ENCODE measurements at places on chromosomes 2 and 18.

DNA sequence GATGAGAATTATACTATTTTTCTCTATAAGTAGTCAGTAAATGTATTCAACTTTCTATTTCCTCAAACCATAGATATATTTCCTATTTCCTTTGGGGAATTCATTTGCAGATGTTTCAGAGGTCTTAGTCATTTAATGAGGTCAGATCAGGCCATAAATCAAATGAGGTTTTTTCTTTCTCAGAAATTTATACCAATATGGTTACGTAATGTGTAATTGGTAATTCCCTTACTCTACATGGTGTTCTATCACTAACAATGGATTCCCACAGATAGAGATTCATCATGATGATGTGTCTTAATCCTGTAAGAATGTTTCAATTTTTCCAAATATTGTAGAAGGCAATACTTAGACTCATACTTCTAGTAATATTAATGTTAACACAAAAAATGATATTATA lies 108.0 kb downstream of the DPP4 start:
- DNase-seq = no peak

DNA sequence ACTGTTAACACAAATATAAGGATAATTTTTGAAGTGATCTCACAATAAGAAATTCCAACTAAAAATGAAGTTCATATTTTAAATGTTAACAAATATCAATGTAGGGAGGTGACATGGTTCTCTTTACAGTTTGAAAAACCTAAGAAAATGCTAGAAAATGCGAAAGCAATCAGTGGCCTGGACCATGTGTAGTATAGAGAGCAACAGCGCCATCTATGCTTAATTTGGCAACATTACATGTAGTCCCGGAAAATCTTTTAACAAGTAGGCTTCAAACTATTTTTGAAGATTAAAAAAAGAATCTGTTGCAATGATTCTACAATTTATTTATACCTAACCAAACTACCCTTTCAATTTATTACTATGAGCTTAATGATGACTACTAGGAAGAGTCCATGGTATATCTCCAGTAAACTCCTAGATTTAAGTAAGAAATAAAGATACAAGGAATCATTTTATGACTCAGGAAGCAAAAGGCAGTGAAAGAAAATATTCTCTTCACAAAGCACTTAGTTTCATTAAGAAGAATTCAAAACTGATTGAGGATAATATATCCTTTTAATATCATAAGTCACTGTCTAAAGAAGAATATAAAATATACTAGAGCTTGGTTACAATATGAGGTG lies 33.3 kb downstream of the NDUFA10 start:
- peak; percentile 55 for DNase-seq

GRCh38 chr18:5144629-5145028 lies 52.4 kb downstream of the AKAIN1 start:
- no peak for DNase-seq

DNA sequence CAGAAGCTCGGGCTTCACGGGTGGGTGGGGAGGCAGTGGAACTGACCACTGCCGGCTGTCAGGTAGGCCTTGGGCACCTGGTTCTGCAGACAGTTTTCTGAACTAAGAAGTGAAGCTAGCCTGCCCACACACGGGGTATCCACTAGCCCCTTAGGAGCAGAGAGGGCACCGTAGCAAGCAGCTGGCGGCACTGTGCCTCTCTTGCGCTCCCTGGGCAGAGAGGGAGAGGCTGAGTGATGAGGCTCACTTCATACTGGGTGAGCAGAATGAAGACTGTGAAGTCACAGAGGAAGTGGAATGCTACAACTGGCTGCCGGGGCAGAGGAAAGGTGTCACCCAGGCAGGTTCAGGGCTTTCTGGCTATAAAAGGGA lies 753 bp downstream of the ITPRIPL1 start:
- DNase-seq = no peak

- DNase-seq = peak; percentile 99
Observed at GRCh38 chr2:165193178-165193777, 10.6 kb downstream of the SCN3A start.

- DNase-seq = peak; percentile 39
Observed at GRCh38 chr18:47756364-47757016, 174.0 kb downstream of the SMAD2 start.

DNA sequence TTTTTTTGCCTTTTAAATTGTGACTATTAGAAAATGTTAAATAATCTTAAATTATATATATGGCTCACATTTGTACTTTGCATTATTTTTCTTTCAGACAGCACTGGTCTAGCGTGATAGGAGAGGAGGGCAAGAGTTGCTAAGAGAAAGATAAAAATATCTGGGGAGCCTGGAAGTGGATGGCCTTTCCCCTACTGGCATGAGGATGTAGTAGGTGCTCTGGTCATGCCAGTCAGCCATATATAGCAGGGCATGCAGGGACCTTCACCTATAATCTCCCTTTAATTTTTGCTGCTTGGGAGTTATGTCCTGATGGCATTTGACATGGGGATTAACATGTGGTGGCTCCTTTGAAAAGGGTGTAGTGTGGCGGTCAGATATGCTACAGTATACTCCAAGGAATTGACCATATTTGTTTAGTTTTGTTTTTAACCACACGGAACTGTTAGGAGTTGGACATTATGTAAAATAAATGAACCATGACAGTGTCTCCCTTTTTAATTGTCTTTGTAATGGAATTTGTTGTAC lies 144.7 kb downstream of the BABAM2 start:
- no peak for DNase-seq

- no peak for DNase-seq
Observed at GRCh38 chr18:48991676-48992075, 40.9 kb upstream of the SMAD7 start.

DNA sequence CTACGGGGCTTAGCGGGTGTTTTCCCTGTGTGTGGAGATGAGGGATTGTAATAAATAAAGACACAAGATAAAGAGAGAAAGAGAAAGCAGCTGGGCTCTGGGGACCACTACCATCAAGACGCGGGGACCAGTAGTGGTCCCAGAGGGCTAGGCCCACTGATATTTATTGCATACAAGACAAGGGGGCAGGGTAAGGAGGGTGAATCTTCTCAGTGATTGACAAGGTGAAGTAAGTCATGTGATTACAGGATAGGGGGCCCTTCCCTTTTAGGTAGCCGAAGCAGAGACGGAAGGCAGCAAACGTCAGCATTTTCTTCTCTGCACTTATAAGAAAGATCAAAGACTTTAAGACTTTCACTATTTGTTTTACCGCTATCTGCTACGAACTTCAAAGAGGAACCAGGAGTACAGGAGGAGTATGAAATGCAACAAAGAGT lies 4.5 kb upstream of the GAL3ST2 start:
- DNase-seq = no peak

DNA sequence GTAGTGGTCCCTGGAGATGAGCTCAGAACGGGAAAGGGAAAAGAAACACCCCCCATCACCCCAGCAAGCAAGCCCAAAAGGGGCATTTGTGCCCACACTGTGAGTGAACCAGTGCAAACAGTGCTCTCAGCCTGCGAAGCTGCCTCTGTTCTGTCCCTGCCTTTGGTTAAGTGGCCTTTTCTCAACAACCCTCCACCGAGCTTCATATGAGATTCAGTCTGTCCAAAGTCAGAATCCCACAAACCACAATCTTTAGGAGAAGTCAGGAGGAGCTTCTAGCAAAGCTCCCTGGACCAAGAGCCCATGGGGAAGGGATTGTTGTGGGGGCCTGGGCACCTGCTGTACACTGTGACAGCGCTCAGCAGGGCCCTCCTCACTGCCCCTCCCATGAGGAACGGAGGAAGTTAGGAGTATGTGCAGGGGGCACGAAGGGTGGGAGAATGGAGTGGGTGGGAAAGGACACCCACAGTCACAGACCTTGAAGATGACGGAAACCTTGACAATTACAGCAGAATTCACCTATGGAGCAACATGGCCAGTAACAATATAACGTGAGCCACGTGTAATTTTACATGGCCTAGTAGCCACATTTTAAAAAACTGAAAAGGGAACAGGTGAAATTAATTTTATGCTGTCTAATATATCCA lies 119.5 kb downstream of the SMAD7 start:
- DNase-seq = no peak

DNA sequence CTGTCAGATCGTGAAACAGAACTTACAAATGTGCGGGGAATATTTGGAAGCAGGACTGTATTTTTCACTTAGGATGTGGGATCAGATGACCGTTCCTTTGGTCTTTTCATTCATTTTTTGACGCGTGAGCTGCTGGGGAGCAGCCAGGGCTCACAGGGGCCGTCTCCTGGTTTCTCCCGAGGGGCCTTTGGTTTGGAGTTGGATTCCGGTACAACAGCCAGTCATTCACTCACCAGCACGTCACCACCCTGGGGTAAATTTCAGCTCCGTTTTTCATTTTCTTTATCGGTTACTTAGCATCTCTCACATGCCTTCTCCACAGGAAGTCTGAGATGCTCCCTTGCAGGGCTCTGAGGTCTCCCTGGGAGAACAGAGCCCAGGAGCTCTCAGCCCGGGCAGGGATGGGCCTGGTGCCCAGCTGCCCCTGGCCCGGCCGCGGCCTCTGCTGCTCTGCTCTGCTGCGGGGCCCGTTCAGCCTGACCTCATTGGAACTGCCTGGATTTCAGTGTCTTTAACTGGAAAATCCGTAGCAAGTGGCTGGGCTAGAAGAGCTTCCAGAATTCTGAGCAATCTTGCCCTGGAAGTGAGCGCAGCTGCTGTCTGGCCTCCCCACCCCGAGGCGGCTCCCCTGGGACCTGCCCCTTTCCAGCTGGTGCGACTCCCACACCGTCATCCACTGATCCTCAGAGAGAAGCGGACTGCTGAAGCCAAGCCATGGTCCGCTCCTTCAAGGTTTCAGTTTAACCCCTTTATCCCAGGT lies 335.6 kb downstream of the EIPR1 start:
- no peak for DNase-seq

- peak; percentile 24 for DNase-seq
Observed at GRCh38 chr2:83579507-83579906, 879.6 kb downstream of the SUCLG1 start.

GRCh38 chr18:3690764-3691066 lies 240.7 kb downstream of the TGIF1 start:
- no peak for DNase-seq

GRCh38 chr2:232611559-232612218 lies 21.7 kb upstream of the EFHD1 start:
- no peak for DNase-seq

- DNase-seq = no peak
Observed at GRCh38 chr2:128520791-128521190, 202.1 kb upstream of the HS6ST1 start.

DNA sequence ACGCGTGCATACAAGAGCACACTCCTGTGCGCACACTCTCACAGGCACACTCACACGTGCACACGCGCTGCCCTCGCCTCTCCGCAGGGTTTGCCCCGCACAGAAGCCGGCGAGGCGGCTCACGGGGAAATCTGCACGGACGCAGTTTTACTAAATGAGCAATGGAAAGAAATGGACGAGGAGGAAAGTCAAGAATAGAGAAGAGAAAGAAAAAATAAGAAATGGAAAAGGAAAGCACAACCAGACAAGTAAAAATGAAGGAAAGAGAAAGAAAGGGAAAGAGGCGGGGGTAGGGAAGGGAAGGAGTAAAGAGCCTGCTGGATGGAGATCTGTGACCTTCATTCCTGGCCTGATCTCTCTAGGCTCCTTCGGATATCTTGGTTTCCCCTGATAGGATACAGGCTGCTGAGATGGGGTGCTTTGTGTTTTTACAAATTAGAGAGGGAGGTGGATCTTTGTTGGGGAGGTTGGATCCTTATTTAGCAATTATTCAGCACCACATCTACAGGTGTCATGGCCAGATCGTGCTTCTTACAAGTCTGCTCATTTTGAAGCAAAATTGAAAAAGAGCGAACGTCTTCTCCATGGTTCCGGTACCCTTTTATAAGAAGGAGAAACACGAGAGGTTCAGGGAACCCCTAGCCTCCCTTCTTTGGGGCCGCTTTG lies 693 bp upstream of the LRP2 start:
- DNase-seq = no peak

DNA sequence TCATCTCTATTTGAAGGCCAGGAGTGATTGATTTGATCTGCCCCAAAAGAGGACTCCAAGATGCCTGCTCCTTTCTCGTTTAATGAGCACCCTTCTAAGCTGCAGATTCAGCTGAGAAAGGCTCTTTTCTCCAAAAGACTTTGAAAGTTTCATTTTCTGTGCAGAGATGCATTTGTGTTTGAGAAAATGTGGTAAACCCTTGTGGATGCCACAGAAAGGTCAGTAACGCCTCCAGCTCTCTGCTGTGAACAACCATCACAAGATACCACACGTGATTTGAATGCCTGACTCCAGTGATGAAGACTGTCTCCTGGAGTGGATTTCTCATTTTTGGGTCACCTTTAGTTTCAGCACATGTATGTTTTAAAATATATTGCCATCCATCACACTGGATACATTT lies 35.0 kb upstream of the CCDC85A start:
- no peak for DNase-seq

DNA sequence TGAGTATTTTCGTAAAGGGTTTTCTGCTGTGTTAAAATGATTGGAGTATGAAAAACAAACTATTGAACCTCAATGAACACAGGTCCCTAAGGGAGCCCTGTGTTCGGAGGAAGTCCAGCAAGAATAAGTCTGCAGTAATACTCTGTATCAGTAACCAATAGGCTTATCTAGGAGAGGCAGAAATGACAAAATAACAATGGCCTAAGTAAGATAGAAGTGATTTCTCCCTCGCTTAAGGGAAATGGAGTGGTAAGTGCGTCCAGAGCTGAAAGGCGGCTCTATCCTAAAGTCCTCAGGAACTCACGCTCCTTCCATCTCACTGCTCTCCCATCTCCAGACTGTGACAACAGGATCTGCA lies 29.3 kb upstream of the MFSD6 start:
- DNase-seq = no peak

DNA sequence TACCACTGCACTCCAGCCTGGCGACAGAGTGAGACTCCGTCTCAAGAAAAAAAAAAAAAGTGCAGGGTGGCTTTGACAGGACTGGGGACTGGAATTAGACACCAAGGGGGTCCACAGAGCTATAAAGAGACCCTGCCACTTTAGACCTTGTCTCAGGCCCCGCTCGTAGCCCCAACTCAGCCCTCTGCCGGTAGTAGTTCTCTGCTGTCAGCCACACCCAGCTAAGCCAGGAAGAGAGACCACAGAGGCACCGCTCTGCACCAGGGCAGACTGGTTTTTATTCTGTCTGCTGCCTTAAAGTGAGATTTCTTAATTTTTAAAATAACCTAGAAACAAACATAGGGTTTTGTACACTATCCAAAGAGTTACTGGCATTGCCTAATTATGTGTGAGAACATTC lies 66.0 kb downstream of the STEAP3 start:
- no peak for DNase-seq

GRCh38 chr2:38603402-38604290 lies 918 bp upstream of the HNRNPLL start:
- peak; percentile 49 for DNase-seq

DNA sequence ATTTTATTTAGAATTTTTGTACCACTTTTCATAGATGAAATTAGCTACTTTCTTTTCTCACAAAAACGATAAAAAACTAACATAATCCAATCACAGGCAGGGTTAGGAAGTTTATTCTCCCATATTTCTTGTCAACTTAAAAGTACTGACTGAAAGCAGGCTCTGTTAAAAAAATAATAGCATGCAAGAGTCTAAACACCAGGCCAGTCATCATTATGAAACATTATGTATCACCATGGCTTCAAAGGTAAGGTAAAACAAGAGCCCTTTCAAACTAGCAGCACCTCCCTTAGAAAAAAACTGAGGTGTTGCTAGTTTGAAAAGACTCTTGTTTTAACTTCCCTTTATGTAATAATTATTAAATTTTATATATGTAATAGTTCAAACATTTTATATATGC lies 848.0 kb downstream of the RNF144A start:
- DNase-seq = no peak

All from NCI-H2029 treated with DMSO at 0.1 percent for 48 hours (cell line).